Muscle of arm (tissue), 14 donors: ENCODE measurements at places on chromosomes 12 and 14. TPM values are rescaled to one million over a fixed set of nuclear protein-coding genes. Genes with fewer than 3 reads are reported as not detected.

DNA sequence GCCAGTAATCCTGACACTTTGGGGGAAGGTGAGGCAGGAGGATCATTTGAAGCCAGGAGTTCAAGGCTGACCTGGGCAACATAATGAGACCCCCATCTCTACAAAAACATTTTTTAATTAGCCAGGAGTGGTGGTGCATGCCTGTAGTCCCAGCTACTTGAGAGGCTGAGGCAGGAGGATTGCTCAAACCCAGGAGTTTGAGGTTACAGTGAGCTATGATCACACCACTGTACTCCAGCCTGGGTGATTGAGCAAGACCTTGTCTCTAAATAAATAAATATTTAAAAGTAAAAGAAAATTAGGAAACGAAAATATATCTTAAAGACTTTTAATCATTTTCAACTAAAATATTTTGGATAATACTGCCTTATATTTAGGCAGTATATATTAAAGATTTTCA, 25.9 kb downstream of the CKB start:
- DNase-seq, result no peak

- no peak for DNase-seq
Measured at GRCh38 chr12:59386236-59386635, 209.6 kb upstream of the SLC16A7 start.

DNA sequence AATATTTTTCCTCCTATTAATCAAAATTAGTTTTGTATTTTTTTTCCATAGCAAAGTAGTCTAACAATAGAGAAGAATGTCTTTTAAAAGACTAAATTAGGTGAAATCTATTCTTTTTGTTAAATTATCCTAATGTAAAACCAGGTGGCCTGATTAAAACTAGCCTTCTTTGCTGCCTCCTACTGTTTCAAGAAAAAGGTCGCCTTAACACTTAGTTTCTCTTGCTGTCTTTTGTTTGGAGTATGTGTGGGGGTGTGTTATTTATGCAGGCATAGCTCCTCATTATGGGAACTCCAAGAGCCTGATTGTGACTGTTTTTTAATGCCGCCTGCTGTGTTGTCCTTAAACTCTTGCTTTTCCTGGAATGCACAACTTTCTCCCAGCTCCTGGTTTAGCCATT, 855.3 kb downstream of the DIO2 start:
- DNase-seq, result no peak

GRCh38 chr12:51752234-51752889, 96.2 kb downstream of the FIGNL2 start:
- peak; percentile 59 for DNase-seq

DNA sequence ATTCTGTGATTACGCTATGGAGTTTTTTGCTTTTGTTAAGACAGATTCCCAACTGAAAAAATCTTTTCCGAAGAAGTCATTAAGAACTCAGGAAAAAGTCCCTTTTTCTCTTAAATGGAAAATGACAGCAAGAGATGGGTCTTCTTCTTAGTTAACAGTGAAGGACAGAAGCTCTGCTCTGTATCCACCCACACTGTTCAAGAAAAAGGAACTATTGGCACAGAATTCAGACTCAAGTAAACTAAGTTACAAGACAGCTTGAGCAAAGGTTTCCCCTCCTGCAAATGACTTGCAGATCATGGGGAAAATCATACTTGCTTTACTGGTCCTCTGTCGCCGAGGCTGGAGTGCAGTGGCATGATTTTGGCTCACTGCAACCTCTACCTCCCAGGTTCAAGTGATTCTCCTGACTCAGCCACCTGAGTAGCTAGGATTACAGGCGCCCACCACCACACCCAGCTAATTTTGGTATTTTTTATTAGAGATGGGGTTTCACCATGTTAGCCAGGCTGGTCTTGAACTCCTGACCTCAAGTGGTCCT, 137.1 kb upstream of the AEBP2 start:
- DNase-seq, result no peak

- no peak for DNase-seq
Measured at GRCh38 chr12:18101043-18101442, 11.1 kb upstream of the RERGL start.

DNA sequence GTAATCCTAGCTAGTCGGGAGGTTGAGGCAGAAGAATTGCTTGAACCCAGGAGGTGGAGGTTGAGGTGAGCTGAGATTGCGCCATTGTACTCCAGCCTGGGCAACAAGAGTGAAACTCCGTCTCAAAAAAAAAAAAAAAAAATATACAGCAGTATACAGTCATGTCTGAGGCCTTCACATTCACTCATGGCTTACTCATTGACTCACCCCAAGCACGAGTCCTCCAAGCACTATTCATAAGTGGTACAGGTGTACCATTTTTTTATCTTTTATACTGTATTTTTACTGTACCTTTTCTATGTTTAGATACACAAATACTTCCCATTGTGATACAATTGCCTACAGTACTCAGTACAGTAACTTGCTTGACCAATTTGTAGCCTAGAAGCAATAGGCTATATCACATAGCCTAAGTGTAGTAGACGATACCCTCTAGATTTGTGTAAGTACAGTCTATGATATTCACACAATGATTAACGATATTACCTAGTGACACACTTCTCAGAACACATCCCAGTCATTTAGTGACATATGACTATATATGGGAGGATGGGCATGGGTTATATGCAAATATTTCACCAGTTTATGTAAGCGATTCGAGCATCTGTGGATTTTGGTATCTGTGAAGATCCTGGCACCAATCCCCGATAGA, 12.2 kb downstream of the LLPH start:
- no peak for DNase-seq

- no peak for DNase-seq
Measured at GRCh38 chr12:57781244-57781643, 1.3 kb upstream of the TSFM start.

GRCh38 chr12:2338991-2339431, 286.2 kb downstream of the CACNA1C start:
- DNase-seq, result no peak

DNA sequence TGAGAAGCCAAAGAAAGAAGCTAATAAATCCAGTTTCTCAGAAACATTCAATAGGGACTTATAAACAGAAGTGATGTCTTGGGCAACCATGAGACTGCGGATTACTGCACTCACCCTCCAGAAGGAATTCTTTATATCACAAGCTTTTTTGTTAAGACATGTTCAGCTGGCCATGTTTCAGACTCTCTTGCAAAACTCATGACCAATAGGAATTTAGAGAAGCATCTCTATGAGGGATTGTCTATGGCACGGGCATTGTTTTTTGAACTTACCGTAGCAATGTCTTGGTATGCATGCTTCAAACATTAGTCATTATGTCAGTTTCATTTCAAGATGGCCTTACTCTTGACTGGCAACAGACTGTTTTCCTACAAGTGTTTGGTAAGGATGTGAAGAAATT, 15.5 kb upstream of the ZNF268 start:
- DNase-seq, result no peak

GRCh38 chr12:105322070-105322469, 8.4 kb upstream of the C12orf75 start:
- no peak for DNase-seq

DNA sequence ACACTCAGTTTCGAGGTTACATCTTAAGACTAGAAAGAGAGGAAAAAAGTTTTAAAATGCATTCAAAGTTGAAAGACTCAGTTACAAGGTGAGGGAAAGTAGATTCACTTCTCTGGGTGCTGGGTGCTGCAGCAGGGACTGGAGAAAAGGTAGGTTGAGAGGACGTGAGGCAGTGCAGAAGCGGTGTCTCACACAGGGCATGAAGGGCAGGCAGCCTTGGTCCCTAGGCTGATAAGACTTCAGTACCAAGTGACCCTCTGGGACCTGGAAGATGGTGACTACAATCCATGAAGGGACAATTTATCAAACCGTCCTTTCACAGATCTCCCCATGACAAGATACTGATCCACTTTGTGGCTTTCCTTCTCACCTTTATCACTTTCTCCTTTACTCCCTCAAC, 22.5 kb upstream of the UTP20 start:
- DNase-seq, result no peak

GRCh38 chr12:10088955-10089900, 9.6 kb downstream of the CLEC1A start:
- DNase-seq, result no peak

DNA sequence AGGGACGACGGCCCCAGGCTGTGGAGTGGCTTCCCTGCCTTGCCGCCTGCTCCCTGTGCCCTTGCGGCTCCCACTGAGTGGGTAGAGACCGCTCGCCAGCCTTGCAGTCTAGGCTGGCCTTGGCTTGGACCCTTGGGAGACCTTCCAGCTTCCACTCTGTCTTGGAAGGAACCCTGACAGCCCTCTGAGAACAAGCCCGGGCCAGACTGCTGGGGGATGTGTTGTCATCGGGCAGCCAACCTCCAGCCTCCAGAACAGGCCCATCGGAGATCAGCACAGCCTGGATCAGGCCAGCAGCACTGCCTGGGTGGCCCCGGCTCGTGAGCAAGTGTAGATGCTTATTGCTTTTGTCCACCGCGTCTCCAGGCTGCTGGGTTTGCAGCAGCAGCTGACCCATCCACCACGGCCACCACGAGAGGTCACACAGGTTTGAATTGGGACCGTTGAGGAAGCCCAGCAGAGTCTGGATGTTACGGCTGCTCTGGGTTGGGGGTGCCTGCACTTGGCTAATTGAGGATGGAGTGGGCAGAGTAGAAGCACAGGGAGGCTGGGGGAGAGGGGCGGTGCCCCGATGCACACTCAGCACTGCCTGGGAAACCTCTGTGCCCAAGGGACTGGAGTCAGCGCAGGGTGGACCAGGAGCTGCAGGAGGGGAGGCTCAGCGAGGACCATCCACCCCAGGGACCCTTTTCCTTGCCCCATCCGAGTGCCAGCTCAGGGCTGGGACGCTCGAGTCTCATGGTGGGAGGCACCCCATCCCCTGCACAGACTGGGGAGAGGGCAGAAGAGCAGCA, 55.5 kb downstream of the NOC4L start:
- DNase-seq, result no peak

GRCh38 chr12:63305901-63306875, 155.2 kb upstream of the AVPR1A start:
- no peak for DNase-seq

- no peak for DNase-seq
Measured at GRCh38 chr14:60508707-60509437, at the start of gene SIX6. SIX6 (plus strand) TSS chr14:60509146; CDS start chr14:60509399, 253 bp downstream.

DNA sequence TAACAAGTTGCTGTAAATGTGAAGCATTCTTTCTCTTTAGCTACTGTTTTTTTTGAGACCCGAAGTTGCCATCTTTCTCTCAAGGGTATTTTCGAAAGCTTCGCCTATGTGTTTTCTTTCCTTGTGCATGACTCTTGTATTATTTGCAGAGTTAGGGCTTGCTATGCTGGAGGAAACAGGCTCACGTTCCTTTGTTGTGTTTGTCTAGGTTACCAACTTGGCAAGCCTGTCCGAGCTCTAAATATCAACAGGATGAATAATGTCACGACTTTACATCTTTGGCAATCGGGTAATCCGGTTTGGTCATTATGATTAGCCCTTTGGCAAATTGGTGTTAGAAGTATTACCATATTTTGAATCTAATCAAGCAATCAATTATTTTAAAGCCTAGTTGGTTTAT, 15.9 kb upstream of the ATP6V0A2 start:
- no peak for DNase-seq

DNA sequence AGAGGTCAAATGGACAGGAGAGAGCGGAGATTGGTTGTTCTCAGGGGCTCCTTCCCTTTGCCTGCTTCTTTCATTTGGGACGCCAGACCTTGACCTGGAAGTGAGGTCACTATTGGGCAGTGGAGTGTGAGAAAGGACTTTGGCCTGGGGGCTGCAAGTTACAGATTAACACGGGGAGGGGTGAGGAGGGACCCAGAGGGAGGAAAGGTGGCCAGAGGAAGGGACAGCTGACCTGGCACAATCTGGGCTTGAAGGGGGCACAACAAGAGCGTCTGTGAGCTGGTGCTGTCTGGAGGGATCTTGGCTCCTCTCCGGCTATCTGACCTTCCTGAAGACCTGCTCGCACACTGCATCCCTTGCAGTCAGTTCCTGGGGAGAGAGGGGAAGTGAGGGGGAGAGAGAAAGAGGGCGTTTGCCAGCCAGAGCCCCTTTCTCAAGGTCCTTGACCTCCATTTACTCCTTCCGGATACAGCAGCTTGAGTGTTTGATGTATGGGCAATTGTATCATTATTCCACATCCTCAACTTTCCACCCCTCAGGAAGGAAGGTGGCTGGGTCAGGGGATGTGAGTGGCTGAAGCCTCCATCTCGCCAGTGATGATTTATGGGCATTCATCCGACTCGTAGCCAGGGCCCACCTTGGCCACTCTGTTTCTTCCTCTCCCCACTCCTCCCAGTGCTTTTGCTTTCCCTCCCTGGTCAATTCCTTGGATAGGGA, 4.7 kb downstream of the RBP5 start:
- DNase-seq, result no peak

DNA sequence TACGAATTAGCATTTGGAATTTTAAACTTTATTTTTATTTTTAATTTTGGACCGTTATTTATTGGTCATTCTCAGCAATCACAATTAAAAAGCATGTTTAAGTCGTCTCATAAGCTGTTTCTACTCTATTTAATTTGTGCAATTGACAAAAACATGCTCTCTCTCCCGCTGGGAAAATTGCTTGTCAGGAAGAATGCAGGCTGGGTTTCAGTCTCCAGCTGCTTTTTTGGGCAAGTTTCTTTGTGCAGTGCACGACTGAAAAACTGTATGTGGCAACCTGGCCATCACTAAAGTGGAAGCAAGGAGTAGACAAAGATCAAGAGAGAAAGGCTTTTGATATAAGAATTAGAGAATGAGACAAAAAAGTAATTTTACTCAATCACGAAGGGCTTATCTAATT, 941.5 kb upstream of the MDGA2 start:
- no peak for DNase-seq

- DNase-seq, result no peak
Measured at GRCh38 chr14:68951035-68951797, 27.9 kb downstream of the ACTN1 start.

PPFIA2 gene
- polyA plus RNA-seq, result 1.8 TPM

FOXG1 gene
- polyA plus RNA-seq, result 0.07 TPM

PCED1B gene
- polyA plus RNA-seq, result 0.58 TPM

ACVRL1 gene
- not detected for polyA plus RNA-seq

KSR2 gene
- polyA plus RNA-seq, result 0.01 TPM

TEDC1 gene
- 4.9 TPM for polyA plus RNA-seq

ZFYVE1 gene
- not detected for polyA plus RNA-seq

KRT77 gene
- polyA plus RNA-seq, result not detected

NR1H4 gene
- polyA plus RNA-seq, result not detected
